ENCODE measurements at places on chromosomes 7 and 10.

DNA sequence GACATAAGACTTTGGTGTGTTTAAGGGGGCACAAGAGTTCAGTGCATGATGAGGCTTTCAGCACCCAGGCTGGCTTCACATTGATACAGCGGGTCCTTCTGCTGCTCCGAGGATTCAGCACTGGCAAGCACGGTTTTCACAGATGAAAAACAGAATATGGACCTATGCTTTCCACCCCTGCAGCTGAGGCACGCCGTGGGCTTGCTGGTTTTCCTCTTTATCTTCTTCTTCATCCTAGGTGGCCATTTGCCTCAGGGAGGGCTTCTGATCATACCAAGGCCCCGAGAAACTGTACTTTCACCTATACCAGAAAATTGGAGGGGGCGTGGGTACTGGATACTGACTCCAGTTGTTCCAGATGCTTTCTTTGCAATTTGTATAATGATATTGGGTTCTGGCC, 277.1 kb upstream of the ZNF32 start:
- H3K4me1 ChIP-seq: no peaks in the 10 kb centered on the region
- H3K27ac ChIP-seq: no peak overlapping the region
- peaks cover 4% of the 10 kb centered on the region for H3K27me3 ChIP-seq
- H3K4me3 ChIP-seq: no peak overlapping the region

- H3K4me1 ChIP-seq: no peaks in the 10 kb centered on the region
- no peaks in the 10 kb centered on the region for H3K36me3 ChIP-seq
- no peak for DNase-seq
- no peaks in the 10 kb centered on the region for H3K27me3 ChIP-seq
- H3K4me3 ChIP-seq: no peak overlapping the region
These were observed 621 bp upstream of the FAM13C start for GRCh38 chr10:59362959-59363381.

GRCh38 chr7:122651451-122651850, 47.5 kb downstream of the RNF133 start:
- no peak for DNase-seq
- no peaks in the 10 kb centered on the region for H3K36me3 ChIP-seq

DNA sequence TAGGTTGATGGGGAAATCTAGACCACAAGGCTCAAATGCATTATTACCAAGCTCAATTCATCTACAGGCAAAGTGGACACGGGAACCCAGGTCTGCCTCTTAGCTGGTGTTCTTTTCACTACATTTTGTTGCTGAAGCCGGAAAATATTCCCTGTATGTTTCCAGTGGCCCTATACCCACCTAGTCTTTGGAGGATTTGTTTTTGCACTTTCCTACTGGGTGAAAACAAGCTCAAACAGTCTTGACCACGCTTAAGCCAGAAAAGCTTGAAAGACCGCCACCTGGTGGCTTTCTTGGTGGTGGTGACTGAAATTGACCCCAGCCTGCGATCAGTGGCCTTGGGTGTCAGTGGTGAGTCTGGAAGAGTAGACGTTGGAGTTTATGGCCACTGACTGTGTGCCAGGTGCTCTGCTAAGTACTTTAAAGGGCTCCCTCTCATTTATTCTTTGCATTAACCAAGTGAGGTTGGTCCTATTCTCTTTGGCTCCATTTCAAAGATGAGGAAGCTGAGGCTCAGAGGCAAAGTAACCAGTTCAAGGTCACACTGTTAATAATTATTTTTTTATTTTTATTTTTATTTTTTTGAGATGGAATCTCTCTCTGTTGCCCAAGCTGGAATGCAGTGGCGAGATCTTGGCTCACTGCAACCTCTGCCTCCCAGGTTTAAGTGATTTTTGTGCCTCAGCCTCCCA, 11.1 kb upstream of the CRTAC1 start:
- H3K27ac ChIP-seq: no peak overlapping the region
- no peaks in the 10 kb centered on the region for H3K36me3 ChIP-seq
- H3K4me3 ChIP-seq: no peak overlapping the region
- peak; percentile 30 for DNase-seq
- H3K4me1 ChIP-seq: no peaks in the 10 kb centered on the region

DNA sequence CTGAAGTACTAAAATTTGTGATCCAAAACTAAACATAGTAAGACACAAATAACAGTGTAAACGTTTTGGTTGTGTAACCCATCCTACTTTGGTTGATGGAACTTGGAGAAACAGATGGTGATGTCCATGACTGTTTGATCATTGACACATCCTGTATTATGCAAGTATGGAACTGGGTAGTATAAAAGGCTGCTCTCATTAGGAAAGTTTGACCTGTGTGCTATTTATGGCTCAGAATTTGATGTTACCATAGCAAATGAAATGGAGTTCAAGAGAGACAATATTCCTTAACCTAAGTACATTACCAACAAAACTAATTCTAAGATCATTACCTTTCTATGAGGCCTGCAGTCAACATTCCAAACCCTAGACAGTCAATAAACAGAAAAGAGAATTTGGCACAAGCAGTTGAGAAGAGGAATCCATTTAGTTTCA, 39.9 kb downstream of the DKK1 start:
- H3K27ac ChIP-seq: no peak overlapping the region
- no peaks in the 10 kb centered on the region for H3K4me1 ChIP-seq
- DNase-seq: no peak

DNA sequence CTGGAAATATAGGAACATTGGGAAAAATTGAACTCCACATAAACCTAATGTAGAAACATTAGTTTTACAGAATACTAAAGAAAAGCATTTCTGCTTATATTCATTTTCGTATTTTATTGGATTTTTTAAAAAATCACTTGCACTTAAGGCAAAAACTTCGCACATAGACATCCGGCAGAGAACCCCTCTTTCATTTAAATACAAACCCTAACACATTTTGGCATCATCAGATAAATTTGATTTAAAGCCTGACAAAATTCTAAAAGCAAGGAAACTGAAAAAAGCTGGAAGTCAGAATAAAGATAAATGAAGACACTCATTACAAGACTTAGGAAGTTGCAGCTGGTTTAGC, 396 bp upstream of the EXOC4 start:
- peak overlapping the region; percentile 15 for H3K4me3 ChIP-seq
- peak overlapping the region; percentile 54 for H3K27ac ChIP-seq
- H3K4me1 ChIP-seq: peaks cover 38% of the 10 kb centered on the region
- no peaks in the 10 kb centered on the region for H3K27me3 ChIP-seq

- no peaks in the 10 kb centered on the region for H3K36me3 ChIP-seq
- H3K27ac ChIP-seq: no peak overlapping the region
- DNase-seq: peak; percentile 22
- H3K27me3 ChIP-seq: no peaks in the 10 kb centered on the region
- H3K4me3 ChIP-seq: no peak overlapping the region
These were observed 61.4 kb upstream of the PPP1R3C start for GRCh38 chr10:91694170-91694794.

DNA sequence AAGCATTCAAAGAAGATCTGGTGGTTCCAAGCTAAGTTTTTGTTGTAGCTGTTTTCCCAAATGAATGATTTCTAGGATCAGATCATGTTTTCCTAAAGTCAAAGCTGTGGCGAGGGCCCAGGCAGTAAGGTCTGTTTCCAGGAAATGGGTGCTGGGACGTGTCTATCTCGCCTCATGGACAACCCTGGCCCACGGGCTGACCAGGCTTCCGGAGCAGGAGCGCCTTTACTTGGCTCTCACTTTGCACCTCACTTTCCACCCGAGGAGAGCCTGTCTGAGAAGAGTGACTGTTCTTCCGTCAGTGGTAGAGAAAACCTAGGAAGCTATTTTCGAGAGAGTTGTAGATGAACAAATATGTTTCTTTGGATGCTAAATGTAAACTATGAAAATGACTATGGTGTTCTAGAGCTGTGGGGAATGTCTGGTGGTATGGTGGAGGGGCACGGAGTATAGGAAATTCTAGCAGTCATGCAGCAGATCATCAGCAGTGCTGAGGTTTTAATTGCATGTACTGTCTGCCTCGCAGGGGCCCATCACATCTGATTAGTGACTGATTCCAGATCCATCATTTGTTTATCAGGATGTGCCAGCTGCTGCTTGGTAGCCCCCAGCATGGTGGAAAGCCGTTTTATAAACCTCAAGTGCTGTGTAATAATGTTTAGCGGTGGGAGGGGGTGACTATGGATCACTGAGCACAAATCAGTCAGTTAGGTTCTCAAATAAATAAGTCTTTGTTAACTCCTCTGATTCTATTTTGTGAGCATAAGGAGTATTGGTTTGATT, 66.6 kb downstream of the VWC2 start:
- no peak overlapping the region for H3K27ac ChIP-seq
- H3K4me1 ChIP-seq: no peaks in the 10 kb centered on the region
- DNase-seq: no peak
- peaks cover 11% of the 10 kb centered on the region for H3K27me3 ChIP-seq

GRCh38 chr7:110296321-110296720, 794.6 kb upstream of the LRRN3 start:
- no peak for DNase-seq
- H3K27me3 ChIP-seq: no peaks in the 10 kb centered on the region
- H3K4me1 ChIP-seq: no peaks in the 10 kb centered on the region
- no peaks in the 10 kb centered on the region for H3K36me3 ChIP-seq
- H3K4me3 ChIP-seq: no peak overlapping the region
- no peak overlapping the region for H3K27ac ChIP-seq
